ENCODE measurements at places on chromosomes 13 and 19. TPM values are rescaled to one million over a fixed set of nuclear protein-coding genes. Genes with fewer than 3 reads are reported as not detected.
A peak's percentile ranks its signal among the peaks of the same experiment; 100 is the strongest.

Gene MYPOP
- total RNA-seq: 7.7 TPM

GRCh38 chr13:67971291-67971690 lies 741.2 kb upstream of the PCDH9 start:
- H3K27me3 ChIP-seq: no peaks in the 10 kb centered on the region
- H3K36me3 ChIP-seq: no peaks in the 10 kb centered on the region
- no peak for DNase-seq
- H3K27ac ChIP-seq: no peak overlapping the region
- no peaks in the 10 kb centered on the region for H3K4me1 ChIP-seq
- H3K4me3 ChIP-seq: no peak overlapping the region

DNA sequence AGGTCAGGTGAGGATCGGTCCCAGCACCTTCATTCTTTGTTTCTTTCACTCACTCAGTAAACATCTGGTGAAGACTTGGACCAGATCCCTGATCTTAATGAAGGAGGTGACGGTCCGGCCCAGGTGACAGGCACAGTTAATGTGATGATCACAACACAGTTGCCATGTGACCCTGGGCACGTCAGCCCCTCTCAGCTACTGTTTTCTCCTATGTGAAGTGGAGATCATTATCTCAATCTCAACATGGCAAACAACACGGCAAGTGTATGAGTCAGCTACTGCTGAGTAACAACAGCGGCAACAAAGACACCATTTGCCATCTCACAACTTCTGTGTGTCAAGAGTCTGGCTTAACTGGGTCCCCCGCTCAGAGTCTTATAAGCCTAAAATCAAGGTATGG lies 74.6 kb downstream of the GNG7 start:
- H3K27me3 ChIP-seq: no peaks in the 10 kb centered on the region
- H3K4me1 ChIP-seq: peaks cover 10% of the 10 kb centered on the region
- no peak overlapping the region for H3K4me3 ChIP-seq

DNA sequence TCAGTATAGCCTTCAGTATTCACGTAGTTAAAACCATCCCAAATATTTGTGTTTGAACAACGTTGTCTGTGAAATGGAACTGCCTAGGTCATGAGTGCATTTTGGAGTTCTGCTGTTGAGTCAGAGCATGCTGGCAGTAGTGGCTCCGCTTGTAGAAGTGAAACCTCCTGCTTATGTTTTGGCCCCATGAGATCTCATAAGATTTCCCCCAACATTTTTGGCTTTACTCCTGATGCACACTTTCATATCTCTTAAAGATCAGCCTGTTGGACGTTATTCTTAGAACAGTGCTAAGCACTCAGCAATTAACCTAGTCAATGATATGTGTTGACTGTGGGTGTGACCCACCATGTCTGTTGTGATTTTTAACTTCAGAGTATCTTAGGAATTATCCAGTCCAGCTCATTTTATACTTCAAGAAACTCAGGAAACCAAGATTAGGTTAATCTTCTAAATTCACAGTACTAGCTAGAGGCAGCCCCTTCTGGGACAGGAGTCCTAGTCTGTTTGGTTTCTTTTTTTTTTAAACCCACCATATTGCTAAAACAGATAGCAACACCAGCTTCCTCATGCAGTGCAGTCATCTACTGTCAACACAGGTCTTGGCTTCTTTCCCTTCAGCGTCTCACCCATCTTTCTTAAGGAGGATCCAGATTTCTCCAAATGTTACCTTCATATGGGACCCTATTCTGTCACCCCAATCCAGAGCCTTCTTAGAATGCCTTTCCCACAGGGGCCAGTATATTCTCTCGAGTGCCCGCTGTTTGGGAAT lies 26.2 kb downstream of the RAP2A start:
- H3K27ac ChIP-seq: no peak overlapping the region
- DNase-seq: peak; percentile 34
- H3K27me3 ChIP-seq: no peaks in the 10 kb centered on the region
- 0 out of 2 replicates have a peak, but pooled peaks cover 3% of the 10 kb centered on the region for H3K4me1 ChIP-seq

DNA sequence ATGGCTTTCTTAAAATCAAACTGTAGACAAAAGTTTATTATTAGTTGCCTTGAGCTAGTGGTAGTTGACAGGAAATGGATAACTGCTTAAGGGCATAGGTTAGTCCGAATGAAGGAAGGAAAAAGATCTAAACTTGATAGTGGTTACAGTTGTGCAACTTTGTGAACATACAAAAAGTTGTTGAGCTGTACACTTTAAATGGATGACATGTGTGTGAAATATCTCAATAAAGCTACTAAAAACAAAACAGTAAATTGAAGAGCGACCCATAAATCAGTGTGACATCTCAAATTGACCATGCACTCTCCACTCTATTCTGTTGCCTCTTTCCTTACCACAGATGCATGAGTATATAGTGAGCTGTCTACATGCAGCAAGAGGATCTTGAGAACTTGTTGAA lies 1757.8 kb downstream of the PCDH9 start:
- no peak for DNase-seq
- H3K27ac ChIP-seq: no peak overlapping the region
- no peaks in the 10 kb centered on the region for H3K36me3 ChIP-seq
- no peak overlapping the region for H3K4me3 ChIP-seq
- no peaks in the 10 kb centered on the region for H3K27me3 ChIP-seq
- no peaks in the 10 kb centered on the region for H3K4me1 ChIP-seq

Gene LGALS7
- total RNA-seq: not detected

DNA sequence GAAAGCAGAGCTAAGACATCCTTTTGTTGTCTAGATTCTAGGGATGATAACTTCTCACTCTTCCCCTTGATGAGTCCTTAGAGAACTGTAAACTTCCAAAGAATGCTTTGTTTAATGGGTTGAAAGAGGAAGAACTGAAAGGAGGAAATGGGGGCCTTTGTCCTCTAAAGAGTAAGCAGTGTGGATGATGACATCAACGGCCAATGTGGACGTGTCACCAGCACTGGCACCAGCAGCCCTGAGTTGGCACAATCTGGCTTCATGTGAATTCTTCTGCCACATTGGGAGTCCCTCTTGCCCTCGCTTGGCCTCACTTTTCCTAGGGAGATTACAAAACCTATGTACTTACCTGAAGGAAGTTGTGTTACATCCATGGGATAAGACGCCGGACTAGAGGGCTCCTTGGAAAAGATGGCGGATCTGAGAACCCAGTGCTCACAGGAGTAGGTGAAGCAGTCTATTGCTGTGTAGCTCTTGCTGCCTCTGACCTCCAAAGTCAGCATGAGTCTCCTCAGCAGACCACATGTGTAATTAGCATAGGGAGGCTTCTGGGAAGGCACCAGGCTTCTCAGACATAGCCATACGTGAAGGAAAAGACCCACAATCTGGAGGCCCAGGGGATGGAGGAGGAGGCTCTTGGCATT lies 62.8 kb downstream of the RGCC start:
- H3K27ac ChIP-seq: peak overlapping the region; percentile 39
- no peaks in the 10 kb centered on the region for H3K27me3 ChIP-seq
- H3K36me3 ChIP-seq: no peaks in the 10 kb centered on the region
- H3K4me3 ChIP-seq: no peak overlapping the region
- peak; percentile 40 for DNase-seq
- peaks cover 10% of the 10 kb centered on the region for H3K4me1 ChIP-seq

GRCh38 chr19:13493516-13494310 lies 12.6 kb downstream of the CACNA1A start:
- H3K27ac ChIP-seq: no peak overlapping the region
- DNase-seq: peak; percentile 50
- H3K27me3 ChIP-seq: no peaks in the 10 kb centered on the region
- no peak overlapping the region for H3K4me3 ChIP-seq
- H3K4me1 ChIP-seq: peaks cover 14% of the 10 kb centered on the region
- H3K36me3 ChIP-seq: no peaks in the 10 kb centered on the region

DNA sequence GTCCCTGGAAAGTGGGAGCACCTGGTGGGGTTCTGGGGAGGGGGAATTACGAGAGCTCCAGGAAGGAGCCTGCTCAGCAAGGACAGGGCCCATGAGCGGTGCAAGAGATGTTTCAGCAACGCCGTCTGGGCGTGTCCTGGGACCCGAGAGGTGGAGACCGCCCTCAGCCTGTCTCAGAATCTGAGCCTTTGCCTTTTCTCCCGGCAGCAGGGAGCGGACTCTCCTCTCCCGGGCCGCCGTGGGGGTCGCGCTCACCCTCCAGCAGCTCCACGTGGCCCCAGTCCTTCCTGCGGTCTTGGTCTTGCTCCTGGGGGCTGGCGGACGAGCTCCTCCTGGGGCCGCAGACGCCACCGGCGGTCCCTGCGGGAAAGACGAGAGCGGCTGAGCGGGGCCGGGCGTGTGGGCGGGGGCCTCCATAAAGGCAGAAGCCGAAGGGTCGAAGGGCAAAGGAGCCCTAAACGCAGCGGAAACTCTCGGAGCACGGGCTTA lies 714 bp downstream of the POLRMT start:
- peaks cover 13% of the 10 kb centered on the region for H3K36me3 ChIP-seq
- peak; percentile 88 for DNase-seq
- peak overlapping the region; percentile 78 for H3K27ac ChIP-seq
- H3K27me3 ChIP-seq: no peaks in the 10 kb centered on the region

GRCh38 chr13:45209229-45209628 lies 8.4 kb upstream of the KCTD4 start:
- DNase-seq: peak; percentile 40
- no peak overlapping the region for H3K27ac ChIP-seq
- H3K36me3 ChIP-seq: no peaks in the 10 kb centered on the region
- no peak overlapping the region for H3K4me3 ChIP-seq

GRCh38 chr19:39084732-39085080 lies 538 bp downstream of the ACP7 start:
- peak; percentile 27 for DNase-seq
- H3K36me3 ChIP-seq: no peaks in the 10 kb centered on the region
- peaks cover 7% of the 10 kb centered on the region for H3K4me1 ChIP-seq

GRCh38 chr19:17170538-17171297 lies 44.4 kb upstream of the USE1 start:
- no peak overlapping the region for H3K27ac ChIP-seq
- peaks cover 8% of the 10 kb centered on the region for H3K4me1 ChIP-seq
- peak; percentile 37 for DNase-seq
- no peak overlapping the region for H3K4me3 ChIP-seq
- peaks cover 49% of the 10 kb centered on the region for H3K36me3 ChIP-seq

DNA sequence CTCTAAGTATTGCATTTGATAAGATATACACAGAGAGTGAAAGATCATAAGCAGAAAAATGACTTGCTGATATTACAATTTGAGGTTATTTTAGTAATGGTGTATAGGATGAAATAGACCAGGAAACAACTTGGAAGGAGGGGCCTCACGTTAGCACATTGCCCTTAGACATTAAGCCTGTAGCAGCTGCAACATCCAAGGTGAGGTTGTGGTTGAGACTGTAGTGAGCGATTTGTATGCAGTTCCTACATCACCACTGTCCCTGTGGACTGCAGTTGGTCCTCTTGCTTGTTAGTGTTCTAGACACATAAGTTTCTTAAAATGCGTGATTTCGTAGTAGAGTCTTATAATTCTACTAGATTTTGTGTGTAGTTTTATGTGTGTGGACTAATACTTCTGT lies 311.3 kb downstream of the ATP8A2 start:
- no peaks in the 10 kb centered on the region for H3K27me3 ChIP-seq
- DNase-seq: no peak
- no peaks in the 10 kb centered on the region for H3K36me3 ChIP-seq
- no peak overlapping the region for H3K27ac ChIP-seq
- no peaks in the 10 kb centered on the region for H3K4me1 ChIP-seq

GRCh38 chr13:21696865-21697448 lies 26.1 kb downstream of the FGF9 start:
- H3K27ac ChIP-seq: no peak overlapping the region
- H3K36me3 ChIP-seq: no peaks in the 10 kb centered on the region
- H3K27me3 ChIP-seq: no peaks in the 10 kb centered on the region
- no peak overlapping the region for H3K4me3 ChIP-seq

- peak; percentile 63 for DNase-seq
- peaks cover 71% of the 10 kb centered on the region for H3K4me1 ChIP-seq
- no peak overlapping the region for H3K4me3 ChIP-seq
- peak overlapping the region; percentile 100 for H3K27ac ChIP-seq
Observed at GRCh38 chr19:38661136-38661535, 13.7 kb downstream of the ACTN4 start.

DNA sequence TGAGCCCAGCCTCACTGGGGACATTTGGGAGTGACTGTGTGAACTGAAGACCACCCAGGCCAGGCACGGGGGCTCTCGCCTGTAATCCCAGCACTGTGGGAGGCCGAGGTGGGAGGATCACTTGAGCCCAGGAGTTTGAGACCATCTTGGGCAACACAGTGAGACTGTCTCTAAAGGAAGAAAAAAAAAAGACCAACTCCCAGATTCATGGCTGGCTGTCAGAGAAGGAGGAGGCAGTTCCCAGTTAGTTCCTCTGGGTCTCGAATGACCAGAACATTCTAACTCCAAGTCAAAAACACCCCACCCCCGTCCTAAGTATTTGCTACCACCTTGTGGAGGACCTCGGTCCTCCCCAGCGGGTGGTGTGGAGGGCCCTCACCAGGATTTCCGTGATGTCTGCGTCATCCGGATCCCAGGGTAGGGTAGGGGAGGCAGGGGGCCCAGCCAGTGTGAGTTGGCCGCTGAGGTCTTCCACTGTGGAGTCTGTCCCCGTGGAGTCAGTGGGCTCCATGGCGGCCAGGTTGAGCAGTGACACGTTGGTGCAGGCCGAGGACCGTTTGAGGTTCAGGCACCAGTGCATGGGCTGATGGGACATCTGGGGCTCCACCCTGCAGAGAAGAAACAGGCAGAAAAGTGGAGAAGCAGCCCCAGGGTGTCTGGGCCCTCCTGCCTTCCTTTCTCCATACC lies 1.3 kb downstream of the TSKS start:
- peaks cover 32% of the 10 kb centered on the region for H3K4me1 ChIP-seq
- H3K36me3 ChIP-seq: no peaks in the 10 kb centered on the region
- peak overlapping the region; percentile 72 for H3K27ac ChIP-seq

Gene CTXN1
- 9.0 TPM for total RNA-seq

Gene SLC1A6
- not detected for total RNA-seq

Gene ADGRE3
- not detected for total RNA-seq

Gene ZNF433
- total RNA-seq: 1.5 TPM

Gene MARCHF2
- total RNA-seq: 87.4 TPM

DNA sequence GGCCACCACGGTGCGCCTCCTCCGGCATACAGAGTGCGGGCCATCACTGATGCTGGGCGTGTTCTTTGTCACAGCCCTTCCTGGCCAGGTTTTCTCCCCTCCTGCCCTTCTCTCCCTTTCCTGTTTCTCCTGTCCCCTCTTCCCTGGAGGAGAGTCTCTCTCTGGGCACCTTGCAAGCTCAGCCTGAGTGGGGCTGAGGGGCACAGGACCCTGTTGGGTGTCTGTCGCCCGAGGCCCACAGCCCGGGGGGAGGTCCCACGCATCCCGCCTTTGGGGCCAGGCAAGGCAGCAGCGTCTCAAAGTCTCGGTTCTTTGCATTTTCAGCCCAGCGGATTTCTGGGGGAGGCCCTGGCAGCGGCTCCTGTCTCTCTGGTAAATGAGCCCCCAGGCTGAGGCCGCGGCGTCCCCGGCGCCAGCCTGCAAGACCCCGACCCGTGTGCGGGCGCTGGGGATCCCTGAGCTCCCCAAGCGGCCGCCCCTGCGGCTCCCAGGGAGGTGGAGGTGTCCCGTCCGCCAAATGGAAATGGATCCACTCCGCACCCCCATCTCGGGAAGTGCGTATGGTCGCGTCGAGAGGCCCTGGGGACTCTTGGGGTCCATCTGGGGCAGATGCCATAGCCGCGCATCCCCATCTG lies 47.2 kb downstream of the COMP start:
- no peaks in the 10 kb centered on the region for H3K36me3 ChIP-seq
- no peaks in the 10 kb centered on the region for H3K4me1 ChIP-seq
- H3K4me3 ChIP-seq: no peak overlapping the region
- no peak for DNase-seq
- no peaks in the 10 kb centered on the region for H3K27me3 ChIP-seq
- no peak overlapping the region for H3K27ac ChIP-seq

Data from GM23248 (cell line).